ENCODE measurements at places on chromosomes 5 and 9. TPM values are rescaled to one million over a fixed set of nuclear protein-coding genes. Genes with fewer than 3 reads are reported as not detected.

DNA sequence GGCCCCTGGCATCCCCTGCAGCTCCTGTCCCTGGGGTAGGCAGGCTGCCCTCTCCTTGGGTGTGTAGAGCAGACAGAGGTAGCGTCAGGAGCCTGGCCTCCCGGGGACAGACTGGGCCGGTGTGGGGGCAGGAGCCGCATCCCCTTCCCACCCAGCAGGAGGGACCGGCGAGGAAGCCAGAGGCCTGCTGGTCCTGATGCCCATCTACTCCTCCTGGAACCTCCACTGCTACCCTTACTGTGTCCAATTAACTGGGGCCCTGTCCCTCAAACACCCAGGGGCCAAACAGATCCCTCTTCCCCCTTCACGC is 15.6 kb downstream of the RALGDS start:
- DNase-seq, result peak; percentile 71

GRCh38 chr5:76972689-76973088 is 19.8 kb downstream of the CRHBP start:
- DNase-seq, result no peak

- no peak for DNase-seq
Observed at GRCh38 chr5:153352685-153353219, 137.7 kb upstream of the GRIA1 start.

DNA sequence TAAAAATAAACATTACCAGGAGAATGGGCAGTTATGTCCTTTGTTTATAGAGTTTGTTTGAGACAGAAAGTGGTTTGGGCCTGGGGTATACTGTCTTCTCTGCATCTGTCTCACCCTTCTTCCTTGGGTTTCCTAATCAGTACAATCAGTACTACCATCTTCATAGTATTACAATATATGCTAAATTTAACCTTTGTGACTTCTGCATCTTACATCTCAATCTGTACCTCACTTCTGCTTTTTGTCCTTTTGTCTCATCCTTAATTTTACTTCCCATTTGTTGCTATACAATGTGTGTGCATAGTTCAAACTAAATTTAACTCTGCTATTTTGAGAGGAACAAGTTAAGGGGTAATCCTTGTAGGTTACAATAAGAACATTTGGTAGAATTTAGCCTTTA is 19.6 kb downstream of the FBXO38 start:
- DNase-seq, result no peak

- no peak for DNase-seq
Observed at GRCh38 chr9:133647765-133648469, 11.8 kb downstream of the DBH start.

DNA sequence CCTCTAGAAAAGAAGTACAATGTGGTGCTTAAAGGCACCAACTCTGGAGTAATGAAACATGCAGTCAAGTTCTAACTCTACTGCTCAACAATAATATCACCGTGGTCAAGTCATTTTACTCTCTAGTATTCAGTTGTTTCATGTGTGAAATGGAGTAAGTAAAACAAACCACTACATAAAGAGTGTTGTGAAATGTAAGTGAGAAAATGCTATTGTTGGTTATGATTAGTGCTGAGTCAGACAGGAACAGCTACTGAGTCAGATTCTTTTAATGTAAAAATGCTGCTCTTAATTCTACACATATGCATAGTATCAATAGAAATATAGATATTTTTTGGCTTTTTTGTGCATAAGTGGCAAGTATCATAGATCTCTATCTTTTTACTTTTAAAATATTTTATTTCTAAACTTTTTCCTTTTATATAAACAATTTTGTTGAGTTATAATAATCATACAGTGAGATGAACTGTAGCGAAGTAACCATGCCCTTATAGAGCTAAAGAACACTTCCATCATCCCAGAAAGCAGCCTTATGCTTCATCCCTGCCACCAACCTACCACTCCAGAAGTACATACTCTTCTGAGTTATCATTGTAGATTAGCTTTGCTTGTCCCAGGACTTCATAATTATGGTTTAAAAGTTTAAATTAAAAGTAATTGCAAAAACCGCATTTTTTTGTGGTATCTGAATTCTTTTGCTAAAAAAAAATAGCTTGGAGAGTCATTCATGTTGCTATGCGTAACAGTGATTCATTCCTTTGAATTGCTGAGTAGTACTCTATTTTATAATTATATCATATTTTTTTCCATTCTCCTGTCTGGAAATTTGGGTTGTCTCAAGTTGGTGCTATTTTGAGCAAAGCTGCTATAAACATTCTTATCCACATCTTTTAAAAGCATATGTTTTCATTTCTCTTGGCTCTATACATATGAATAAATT is 548.2 kb upstream of the CLINT1 start:
- no peak for DNase-seq

The ZNF454 gene
- total RNA-seq, result 4.2 TPM

The FGF10 gene
- 1.2 TPM for total RNA-seq

The GPR151 gene
- not detected for total RNA-seq
